Heart left ventricle (tissue), 16 donors: ENCODE measurements at places on chromosomes 3 and 15.

DNA sequence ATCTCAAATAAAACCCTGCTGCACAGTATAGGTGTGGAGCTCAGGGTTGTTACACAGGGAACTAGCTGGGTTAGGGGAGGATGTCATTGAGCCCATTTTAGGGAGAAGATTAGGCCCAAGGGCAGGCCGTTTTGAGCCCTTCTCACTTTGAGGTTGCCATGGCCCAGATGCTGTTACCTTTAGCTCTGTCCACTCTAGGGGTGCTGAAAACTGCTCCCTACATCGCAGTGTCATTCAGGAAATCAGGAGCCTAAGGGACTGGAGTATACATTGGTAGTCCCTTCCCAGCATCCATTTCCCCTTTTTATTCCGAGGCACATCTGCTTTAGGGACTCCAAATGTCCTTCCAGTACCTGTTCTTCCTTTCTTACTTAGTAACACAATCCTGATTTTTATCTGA, 79.0 kb upstream of the SELENOK start:
- H3K27me3 ChIP-seq: no peaks in the 10 kb centered on the region
- H3K4me1 ChIP-seq: no peaks in the 10 kb centered on the region
- H3K27ac ChIP-seq: no peak overlapping the region

GRCh38 chr3:143207338-143207961, 87.9 kb downstream of the CHST2 start:
- H3K36me3 ChIP-seq: no peaks in the 10 kb centered on the region
- H3K4me1 ChIP-seq: no peaks in the 10 kb centered on the region
- no peak overlapping the region for H3K4me3 ChIP-seq
- DNase-seq: no peak
- no peak overlapping the region for H3K27ac ChIP-seq
- H3K27me3 ChIP-seq: no peaks in the 10 kb centered on the region

- no peak for DNase-seq
- H3K36me3 ChIP-seq: no peaks in the 10 kb centered on the region
- H3K4me3 ChIP-seq: no peak overlapping the region
Observed at GRCh38 chr15:80831606-80832224, 52.5 kb downstream of the CEMIP start.

GRCh38 chr3:30476368-30477084, 129.9 kb upstream of the TGFBR2 start:
- H3K27me3 ChIP-seq: no peaks in the 10 kb centered on the region
- H3K27ac ChIP-seq: no peak overlapping the region
- no peak for DNase-seq
- no peak overlapping the region for H3K4me3 ChIP-seq
- H3K4me1 ChIP-seq: peaks cover 48% of the 10 kb centered on the region

DNA sequence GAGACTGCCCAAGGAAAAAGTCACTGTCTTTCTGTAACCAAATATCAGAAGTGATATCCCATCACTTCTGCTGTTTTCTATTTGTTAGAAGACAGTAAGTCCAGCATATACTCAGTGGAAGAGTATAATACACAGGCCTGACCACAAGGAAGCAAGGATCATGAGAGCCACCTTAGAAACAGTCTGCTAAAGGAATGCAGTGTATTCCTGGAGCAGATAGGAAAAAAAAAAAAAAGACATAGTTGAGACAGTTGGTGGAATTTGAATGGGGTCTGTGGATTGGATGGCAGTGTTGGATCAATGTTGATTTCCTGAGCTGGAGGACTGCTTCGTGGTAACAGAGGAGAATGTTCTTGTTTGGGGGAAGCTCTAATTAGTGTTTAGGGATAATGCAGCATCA, 26.5 kb upstream of the FBXL2 start:
- no peak overlapping the region for H3K27ac ChIP-seq
- H3K4me3 ChIP-seq: no peak overlapping the region
- H3K4me1 ChIP-seq: no peaks in the 10 kb centered on the region
- no peaks in the 10 kb centered on the region for H3K36me3 ChIP-seq
- no peak for DNase-seq

DNA sequence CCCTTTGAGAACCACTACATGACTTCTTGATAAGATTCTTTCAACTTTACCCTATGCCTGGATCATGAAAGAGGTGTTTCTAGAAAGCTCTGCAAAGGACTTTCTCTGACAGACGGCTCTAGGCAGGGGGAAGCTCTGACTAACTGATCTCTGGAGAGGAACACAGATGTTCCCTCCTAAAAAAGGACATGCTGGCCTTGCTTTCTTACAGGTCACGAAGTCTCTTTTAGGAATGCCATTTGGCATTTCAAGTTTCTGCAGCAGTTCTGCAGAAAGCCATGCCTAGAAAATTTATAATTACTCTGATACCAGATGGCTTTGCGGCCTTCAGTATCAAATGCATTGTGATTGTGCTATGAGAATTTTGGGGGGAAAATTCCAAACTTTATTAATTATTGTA, 275.4 kb upstream of the CTDSPL start:
- no peak overlapping the region for H3K4me3 ChIP-seq
- no peak for DNase-seq
- no peaks in the 10 kb centered on the region for H3K4me1 ChIP-seq
- H3K27ac ChIP-seq: peak overlapping the region; percentile 53
- no peaks in the 10 kb centered on the region for H3K27me3 ChIP-seq
- peaks cover 14% of the 10 kb centered on the region for H3K36me3 ChIP-seq

DNA sequence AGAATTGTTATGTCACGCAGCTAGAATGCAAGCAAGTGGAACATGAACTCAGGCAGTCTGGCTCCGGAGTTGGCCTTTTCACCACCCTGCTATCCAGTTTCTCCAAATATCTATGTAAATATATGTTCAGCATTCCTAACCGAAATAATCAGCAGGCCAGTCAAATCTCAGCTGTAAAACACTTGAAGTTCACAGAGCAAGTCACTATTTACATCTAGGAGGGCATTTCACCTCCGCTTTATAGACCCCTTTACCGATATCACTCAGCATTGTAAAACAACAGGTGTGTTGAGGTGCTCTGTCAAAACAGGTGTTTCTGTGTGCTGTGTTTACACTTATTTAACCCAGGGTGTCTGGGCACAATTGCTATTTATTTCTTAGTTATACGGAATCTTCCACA, 12.2 kb upstream of the HES1 start:
- DNase-seq: no peak
- H3K27me3 ChIP-seq: peaks cover 6% of the 10 kb centered on the region
- H3K4me1 ChIP-seq: no peaks in the 10 kb centered on the region
- no peaks in the 10 kb centered on the region for H3K36me3 ChIP-seq

- no peak overlapping the region for H3K4me3 ChIP-seq
- H3K4me1 ChIP-seq: no peaks in the 10 kb centered on the region
- no peak overlapping the region for H3K27ac ChIP-seq
- no peaks in the 10 kb centered on the region for H3K36me3 ChIP-seq
Observed at GRCh38 chr3:154236331-154236730, 88.0 kb downstream of the DHX36 start.

DNA sequence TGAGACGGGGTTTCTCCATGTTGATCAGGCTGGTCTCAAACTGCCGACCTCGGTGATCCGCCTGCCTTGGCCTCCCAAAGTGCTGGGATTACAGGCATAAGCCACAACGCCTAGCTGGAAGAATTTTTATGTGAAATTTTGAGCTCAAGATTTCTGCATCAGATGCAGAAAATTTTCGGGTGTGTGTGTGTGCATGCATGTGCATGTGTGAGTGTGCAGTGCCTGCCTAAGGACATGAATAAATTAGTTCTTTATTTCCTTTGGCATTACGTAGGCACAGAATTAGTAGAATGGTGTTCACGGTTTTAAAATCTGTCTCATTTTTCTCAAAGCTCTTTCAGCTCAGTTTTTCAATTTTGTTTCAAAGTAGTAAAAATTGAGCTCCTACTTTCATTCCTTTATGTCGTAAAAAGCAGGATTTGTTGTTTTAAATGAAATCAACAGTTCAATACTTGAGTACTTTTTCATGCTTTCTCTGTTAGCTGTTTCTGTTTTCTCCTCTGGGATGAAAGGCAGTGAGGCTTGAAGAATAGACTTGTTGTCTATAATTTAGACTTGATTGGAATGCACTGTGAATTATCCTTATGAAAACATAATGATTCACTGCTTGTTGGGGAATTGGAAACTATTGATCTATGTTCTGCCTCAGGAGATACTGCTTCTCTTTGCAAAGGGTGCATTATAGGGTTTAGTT, 23.3 kb upstream of the RAB11A start:
- no peak overlapping the region for H3K27ac ChIP-seq
- no peak overlapping the region for H3K4me3 ChIP-seq
- no peaks in the 10 kb centered on the region for H3K36me3 ChIP-seq
- DNase-seq: no peak
- H3K4me1 ChIP-seq: no peaks in the 10 kb centered on the region

DNA sequence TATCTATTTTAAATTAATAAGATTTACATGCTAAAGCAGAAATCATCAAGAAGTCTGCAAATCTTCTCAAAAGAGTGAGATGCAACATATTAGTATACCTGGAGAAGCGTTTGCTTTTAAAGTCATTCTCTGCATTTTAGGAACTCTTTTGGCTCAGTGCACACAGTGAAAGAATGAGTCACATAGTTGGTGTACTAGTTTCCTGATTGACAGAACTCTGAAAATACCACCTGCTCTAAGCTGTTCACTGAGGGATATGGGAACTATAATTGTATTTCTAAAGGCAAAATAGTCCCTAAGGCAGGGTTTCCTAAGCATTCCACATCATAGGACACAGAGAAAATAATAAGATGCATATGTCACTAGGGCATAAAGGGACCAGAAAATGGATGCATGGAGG, 838.5 kb downstream of the DIPK2A start:
- no peaks in the 10 kb centered on the region for H3K36me3 ChIP-seq
- H3K4me3 ChIP-seq: no peak overlapping the region
- no peak for DNase-seq
- no peak overlapping the region for H3K27ac ChIP-seq

- no peak overlapping the region for H3K27ac ChIP-seq
- no peaks in the 10 kb centered on the region for H3K36me3 ChIP-seq
- no peak for DNase-seq
- H3K4me3 ChIP-seq: no peak overlapping the region
Observed at GRCh38 chr15:47443839-47444238, 273.5 kb upstream of the SEMA6D start.

GRCh38 chr15:81776976-81777375, 268.8 kb downstream of the MEX3B start:
- no peaks in the 10 kb centered on the region for H3K27me3 ChIP-seq
- H3K4me1 ChIP-seq: no peaks in the 10 kb centered on the region
- H3K36me3 ChIP-seq: no peaks in the 10 kb centered on the region
- H3K4me3 ChIP-seq: no peak overlapping the region

DNA sequence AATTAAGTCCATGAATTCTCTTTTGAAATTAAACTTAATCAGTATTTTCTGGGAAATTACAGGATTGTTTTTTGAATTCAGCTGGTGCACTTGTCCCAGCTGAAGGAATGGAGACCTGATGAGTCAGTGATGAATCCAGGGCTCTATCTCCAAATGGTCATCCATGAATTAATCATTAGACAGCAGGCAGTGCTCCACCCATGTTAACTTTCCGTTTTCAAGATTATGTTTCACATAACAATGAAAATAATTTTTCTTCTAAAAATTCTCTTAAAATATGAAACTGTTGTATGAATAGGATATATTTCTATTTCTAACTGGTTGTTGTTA, 13.9 kb upstream of the PAQR9 start:
- DNase-seq: no peak
- H3K27ac ChIP-seq: no peak overlapping the region
- H3K36me3 ChIP-seq: no peaks in the 10 kb centered on the region
- peaks cover 15% of the 10 kb centered on the region for H3K4me1 ChIP-seq
- H3K4me3 ChIP-seq: no peak overlapping the region

DNA sequence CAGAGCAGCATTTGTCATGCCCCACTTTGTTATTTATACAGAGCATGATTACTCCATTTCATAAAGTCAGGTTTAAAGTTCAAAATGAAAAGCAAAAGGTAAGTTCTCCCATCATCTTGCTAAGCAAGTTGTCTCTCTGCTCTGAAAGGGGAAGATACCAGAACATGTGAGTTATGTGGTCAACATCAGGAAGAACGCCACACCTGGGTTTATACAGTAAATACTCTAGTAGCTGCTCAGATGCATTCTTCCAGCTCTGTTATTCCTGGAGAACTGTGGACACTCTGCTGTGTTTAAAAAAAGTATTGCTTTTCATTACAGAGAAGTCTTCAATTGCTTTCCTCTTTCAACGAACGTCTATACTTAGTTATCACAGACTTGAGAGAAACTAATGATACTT, 145.7 kb downstream of the PLCL2 start:
- DNase-seq: no peak
- H3K4me3 ChIP-seq: no peak overlapping the region
- no peaks in the 10 kb centered on the region for H3K36me3 ChIP-seq
- H3K27me3 ChIP-seq: no peaks in the 10 kb centered on the region
- peaks cover 6% of the 10 kb centered on the region for H3K4me1 ChIP-seq
- no peak overlapping the region for H3K27ac ChIP-seq

- H3K4me1 ChIP-seq: no peaks in the 10 kb centered on the region
- H3K36me3 ChIP-seq: no peaks in the 10 kb centered on the region
- DNase-seq: no peak
- no peak overlapping the region for H3K27ac ChIP-seq
- no peak overlapping the region for H3K4me3 ChIP-seq
Observed at GRCh38 chr15:33341953-33342352, 31.2 kb downstream of the RYR3 start.

DNA sequence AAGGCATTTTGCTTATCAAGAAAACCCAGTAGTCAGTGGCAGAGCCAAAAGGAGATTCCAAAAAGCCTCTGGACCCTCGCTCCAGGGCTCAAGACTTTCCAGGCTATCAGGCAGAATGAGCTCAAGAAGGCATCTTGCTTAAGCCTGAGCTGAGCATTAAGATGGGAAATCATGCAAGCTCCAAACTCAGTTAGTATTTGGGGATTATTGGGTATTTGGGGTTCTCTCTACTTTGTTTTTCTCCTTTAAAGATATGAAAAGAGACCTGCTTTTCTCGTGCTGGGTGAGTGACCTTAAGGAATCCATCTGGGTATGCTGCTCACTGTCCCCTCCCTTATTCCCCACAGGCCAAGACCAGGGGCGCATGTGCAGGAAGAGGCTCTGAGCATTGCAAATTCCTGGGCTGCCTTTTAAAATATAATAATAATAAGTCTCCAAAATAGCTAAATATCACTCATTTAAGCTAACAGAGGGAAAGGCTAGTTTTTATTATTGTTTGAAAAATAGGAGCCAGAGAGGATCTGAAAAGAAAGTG, 75.4 kb upstream of the HACD2 start:
- H3K27ac ChIP-seq: peak overlapping the region; percentile 39
- H3K36me3 ChIP-seq: peaks cover 8% of the 10 kb centered on the region
- peaks cover 50% of the 10 kb centered on the region for H3K4me1 ChIP-seq
- DNase-seq: no peak
- H3K27me3 ChIP-seq: no peaks in the 10 kb centered on the region
